ENCODE measurements at places on chromosomes 2 and 18.

GRCh38 chr2:10347562-10347948 is 44.9 kb downstream of the HPCAL1 start:
- DNase-seq = no peak

- DNase-seq = no peak
These were observed 27.9 kb downstream of the PSD4 start for GRCh38 chr2:113201496-113202304.

- DNase-seq = peak; percentile 37
These were observed 80.6 kb upstream of the DOCK10 start for GRCh38 chr2:225122583-225123486.

DNA sequence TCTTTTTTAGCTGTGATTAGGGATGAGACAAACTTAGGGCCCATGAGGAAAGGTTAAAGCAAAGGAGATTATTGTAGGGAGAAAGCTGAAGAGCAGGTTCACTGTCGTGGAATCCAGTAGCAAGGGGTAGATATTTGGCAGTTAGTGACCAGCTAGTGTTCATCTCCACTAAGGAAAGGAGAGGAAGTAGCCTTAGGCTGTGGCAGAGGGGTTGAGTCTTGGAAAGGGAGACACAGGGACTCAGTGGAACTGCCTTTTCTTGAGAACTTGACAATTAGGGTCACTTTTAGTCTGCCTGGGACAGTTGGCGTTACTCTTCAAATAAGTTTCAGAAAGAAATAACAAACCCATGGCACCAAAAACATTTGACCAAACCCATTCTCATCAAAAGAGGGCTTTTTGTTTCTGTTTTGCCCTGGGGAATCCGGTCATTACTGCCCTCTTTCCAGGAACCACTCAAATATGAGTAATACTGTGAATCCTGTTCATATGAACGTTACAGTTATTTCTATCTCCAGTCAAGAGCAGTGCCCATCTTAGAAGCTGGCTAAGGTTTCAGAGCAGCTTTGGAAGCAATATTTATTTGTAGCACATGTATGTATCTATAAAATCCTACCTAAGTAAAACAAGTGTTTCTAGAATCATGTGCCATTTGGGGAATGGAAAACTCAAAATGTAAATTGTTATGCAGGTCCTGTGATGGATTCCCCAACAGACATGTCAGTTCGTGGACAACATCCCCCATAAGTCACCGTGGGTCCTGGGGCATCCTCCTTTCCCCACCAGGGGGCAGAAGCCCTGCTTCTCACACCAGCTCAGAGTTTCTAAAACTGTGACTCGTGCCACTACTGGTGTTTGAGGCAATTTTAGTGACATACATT is 77.3 kb upstream of the PHLPP1 start:
- DNase-seq = peak; percentile 55

DNA sequence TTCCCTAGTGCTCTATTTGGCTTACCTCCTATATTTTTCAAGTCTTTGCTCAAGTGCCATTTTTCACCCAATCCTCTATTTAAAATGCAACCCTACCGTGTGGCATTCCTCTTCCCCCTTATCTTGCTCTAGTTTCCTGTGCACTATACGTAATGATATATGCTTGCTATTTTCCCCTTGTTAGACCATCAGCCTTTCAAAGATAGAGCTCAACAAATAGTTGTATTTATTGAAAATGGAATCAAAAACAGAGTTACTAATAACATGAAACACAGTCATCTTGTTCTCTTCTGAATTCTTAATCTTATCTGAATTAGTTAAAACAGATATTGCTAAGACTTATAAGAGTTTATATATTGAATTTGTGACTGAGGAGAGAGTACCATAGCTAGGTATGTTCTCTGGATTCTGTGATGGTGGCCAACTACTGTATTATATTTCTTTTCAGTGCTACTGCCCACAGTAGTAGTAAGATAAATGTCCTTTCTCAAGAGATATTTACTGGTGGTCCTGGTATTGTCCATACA is 55.3 kb downstream of the CAB39 start:
- DNase-seq = no peak

GRCh38 chr2:233572468-233572867 is 5.9 kb upstream of the USP40 start:
- DNase-seq = no peak

DNA sequence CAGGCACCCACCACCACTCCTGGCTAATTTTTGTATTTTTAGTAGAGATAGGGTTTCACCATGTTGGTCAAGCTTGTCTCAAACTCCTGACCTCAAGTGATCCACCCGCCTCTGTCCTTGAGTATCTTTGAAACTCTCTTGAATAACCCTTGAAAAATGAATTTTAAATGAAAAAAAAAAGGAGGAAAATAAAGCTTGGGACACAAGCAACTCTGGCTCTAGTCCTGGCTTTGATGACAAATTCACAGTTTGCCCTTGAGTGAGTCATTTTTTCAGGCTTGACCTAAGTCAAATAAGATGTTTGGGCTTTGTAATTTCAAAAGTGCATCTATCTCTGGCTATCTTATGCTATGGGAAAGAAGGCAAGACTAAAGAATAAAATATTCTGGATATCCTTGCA is 79.0 kb upstream of the TRIB2 start:
- DNase-seq = no peak

GRCh38 chr2:95079199-95079683 is 42.4 kb downstream of the MRPS5 start:
- no peak for DNase-seq

DNA sequence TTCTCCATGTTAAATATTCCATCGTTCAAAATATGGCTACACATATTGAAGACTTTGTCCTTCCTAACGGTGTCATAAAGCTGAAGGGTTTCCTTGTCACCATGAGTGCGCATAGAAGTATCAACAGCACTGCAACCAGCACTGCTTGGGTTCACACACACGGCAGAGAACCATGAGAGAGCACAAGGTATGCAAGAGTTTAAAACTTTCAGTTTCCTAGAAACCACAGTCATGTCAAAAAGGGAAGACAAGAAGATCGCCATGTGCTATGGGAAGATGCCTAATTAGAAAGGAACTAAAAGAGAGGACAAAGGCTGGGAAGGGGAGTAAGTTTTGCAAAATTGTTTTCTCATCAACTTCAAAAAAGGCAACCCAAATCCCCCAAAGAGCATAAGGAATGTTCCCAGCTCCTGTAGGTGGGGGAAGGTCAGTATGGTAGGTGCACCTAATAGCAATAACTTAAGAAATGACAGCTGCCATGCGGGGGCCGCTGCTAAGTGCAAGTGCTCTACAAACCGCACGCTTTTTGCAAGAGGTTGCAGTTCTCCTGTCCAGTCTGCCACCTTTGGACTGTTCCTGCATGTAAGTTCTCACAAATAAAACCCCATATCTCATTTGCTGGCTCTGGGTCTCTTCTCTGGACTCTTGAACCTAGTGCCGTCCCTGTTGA is 136.8 kb downstream of the TMEM163 start:
- no peak for DNase-seq

DNA sequence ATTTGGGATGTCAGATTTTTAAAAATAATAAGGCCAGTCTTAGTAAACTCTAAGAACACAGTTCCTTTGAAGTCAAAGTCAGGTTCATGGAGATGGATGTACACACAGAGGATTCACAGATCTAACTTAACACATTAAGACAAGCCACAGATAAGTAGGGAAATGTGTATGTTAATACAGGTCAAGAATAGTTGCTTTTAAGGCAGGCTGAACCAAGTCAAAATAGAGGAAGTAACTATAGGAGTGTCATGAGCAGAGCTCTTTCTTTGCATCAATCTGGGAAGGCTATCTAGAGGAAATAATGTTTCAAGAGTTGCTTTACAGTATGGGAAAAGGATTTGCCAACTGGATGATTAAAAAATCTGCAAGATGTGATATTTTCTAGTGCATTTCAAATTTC is 128.0 kb upstream of the FBXO11 start:
- DNase-seq = no peak

DNA sequence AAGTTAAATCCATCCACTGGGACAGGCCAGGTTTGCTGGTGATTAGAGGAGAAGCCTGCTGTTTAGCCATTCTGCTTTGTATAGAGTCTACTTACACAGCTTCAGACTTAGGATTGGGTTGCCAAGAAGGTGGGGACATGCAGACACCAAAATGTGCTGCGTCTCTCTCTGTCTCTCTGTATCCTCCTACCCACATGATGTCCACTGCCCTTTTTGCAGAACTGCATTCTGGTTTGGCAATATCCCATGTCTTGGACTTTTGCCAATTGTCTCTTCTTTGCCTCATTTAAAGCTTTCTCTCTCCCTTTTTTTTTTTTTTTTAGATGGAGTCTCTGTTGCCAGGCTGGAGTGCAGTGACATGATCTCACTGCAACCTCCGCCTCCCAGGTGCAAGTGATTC is 261.1 kb upstream of the FN1 start:
- no peak for DNase-seq

DNA sequence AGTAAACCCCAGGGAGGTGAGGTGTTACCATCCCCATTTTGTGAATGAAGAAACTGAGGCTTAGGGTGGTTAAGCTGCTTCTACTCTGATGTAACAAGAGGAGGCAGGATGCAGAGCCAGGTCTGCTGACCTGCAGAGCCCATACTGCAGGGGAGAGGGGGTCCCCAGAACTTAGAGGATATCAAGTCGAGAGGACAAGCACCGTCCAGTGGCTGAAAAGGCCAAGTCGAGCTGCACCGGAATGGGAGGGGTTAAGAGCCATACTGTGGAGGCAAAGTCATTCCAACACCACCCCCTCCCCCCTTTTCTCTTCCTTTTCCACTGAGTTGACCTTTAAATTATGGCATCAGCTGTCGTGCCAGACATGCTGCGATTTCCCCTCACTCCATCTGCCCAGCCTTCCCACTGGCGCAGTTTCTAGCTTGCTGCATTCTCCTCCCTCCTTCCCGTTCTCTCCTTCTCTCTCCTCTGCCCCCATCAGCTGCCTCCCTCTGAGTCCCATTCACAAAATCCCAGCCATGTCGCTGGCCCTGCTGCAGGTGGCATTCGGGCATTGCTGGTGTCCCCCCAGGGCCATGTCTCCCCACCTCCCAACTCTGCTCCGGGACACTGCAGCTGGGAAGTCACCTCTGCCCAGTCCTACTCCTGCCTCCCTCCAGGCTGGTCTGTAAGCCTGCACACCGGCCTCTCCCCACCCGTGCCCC is 346.9 kb downstream of the DYSF start:
- no peak for DNase-seq

- DNase-seq = no peak
These were observed at the start of gene LRP1B for GRCh38 chr2:142131010-142131669. Gene LRP1B, minus strand, starts transcription at chr2:142131016. Its CDS starts 287 bp downstream, at chr2:142130729.

- DNase-seq = no peak
These were observed 2.1 kb downstream of the SPOPL start for GRCh38 chr2:138503652-138504051.

GRCh38 chr2:62184512-62185230 is 11.2 kb upstream of the B3GNT2 start:
- no peak for DNase-seq

DNA sequence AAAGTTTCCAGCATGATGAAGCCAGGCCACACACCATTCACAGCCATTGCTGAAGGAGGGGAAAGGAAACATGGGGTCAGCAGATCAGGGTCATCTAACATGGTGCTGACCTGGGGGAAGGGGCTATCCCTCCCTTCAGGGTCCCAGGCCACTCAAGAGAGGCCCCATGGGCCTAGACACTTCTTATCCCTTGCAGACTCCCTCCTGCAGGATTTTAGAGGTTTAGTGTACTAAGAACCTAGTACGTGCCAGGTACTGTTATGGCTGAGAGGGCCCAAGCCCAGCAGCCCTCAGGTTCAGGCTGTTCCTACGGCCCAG is 8.8 kb downstream of the KHK start:
- DNase-seq = no peak

- DNase-seq = no peak
These were observed 3.8 kb upstream of the IMP4 start for GRCh38 chr2:130338793-130339345.

- DNase-seq = no peak
These were observed 265.2 kb downstream of the TFCP2L1 start for GRCh38 chr2:121019756-121020155.

DNA sequence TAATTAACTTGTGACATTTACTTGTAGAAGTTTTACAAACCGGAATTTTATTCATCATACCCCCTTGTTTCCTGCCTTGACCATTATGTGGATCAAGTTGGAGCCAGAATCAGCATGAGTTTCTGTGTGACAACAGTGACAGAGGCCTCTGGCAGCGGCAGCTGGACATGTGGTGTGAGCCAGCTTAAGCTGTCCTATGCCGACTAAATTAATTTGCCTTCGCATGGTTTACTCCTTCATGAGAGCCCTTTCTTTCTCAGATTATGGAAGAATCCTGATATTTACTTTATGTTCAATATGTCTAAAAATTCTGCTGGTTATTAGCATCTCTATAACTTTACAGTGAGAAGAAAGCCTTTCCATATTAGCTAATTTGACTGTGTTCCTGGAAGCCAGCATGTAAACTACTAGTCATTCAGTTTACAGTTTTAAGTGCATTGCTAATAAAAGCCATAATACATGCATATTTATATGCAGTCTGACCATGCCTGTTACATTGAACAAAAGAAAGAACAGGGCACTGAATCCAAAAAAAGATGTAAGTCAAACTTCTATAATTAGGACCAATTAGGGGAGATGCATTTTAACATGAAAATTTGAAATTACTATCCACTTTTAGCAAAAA is 495.8 kb upstream of the ACVR2A start:
- no peak for DNase-seq

DNA sequence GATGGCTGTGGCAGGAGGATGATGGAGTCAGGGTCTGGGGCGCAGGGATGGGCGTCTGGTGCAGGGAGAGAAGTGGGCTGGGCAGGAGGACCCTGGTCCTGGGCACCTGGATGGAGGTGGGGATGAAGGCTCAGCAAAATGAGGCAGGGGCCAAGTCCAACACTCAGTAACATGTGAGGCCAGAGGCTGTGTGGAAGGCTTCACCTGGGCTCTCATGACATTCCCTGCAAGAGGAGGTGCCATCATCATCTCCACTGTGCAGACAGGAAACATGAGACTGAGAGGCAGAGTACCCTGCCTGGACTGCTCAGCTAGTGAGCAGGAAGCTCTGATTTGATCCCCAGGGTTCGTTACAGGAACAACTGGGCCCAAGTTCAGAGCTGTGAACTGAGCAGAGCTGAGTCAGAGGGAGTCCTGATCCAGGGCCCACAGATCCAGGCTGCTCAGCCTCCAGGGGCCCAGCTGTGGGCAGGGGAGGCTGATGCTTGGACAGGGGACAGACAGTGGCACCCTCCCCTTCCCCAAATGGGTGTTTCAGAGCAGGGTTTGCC is 36.9 kb downstream of the HJURP start:
- no peak for DNase-seq

DNA sequence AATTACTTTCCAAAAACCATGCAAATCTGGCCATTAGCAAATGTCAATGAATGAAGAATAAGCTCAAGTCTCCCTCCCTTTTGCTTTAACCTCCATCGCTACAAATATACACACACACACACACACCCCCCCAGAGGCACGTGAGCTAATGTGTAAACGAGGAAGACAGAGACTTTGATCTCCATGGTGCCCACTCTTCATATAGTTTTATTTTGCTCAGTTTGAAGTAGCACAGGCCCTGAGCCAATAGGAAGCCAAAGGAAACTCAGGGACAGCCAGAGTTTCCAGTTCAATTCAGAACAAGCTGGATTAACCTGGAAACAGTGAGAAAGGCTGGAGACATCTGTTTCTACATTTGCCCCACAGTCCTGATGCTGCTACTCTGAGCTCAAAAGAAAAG is 248.4 kb upstream of the MEIS1 start:
- DNase-seq = no peak
